Caco-2 (cell line): ENCODE measurements at places on chromosomes 3 and 15. TPM values are rescaled to one million over a fixed set of nuclear protein-coding genes. Genes with fewer than 3 reads are reported as not detected.

The FSIP1 gene
- 1.3 and 2.1 TPM in 2 replicates for total RNA-seq

GRCh38 chr3:31159331-31160039 lies 265.0 kb upstream of the GADL1 start:
- H3K27me3 ChIP-seq: no peaks in the 10 kb centered on the region
- H3K27ac ChIP-seq: no peak overlapping the region
- DNase-seq: no peak
- no peak overlapping the region for H3K4me3 ChIP-seq
- H3K36me3 ChIP-seq: no peaks in the 10 kb centered on the region

GRCh38 chr15:90817117-90818057 lies 51.0 kb upstream of the FURIN start:
- H3K4me3 ChIP-seq: no peak overlapping the region
- no peak for DNase-seq
- no peaks in the 10 kb centered on the region for H3K4me1 ChIP-seq
- H3K27me3 ChIP-seq: no peaks in the 10 kb centered on the region
- no peak overlapping the region for H3K27ac ChIP-seq
- H3K36me3 ChIP-seq: no peaks in the 10 kb centered on the region

The CYP1A1 gene
- 55.5 and 73.8 TPM in 2 replicates for total RNA-seq

The EBLN2 gene
- 5.6 and 6.9 TPM in 2 replicates for total RNA-seq

GRCh38 chr3:131796111-131796510 lies 238.7 kb downstream of the CPNE4 start:
- no peak for DNase-seq
- no peak overlapping the region for H3K27ac ChIP-seq
- no peaks in the 10 kb centered on the region; the same call in 1 of the 2 replicates for H3K4me1 ChIP-seq
- no peaks in the 10 kb centered on the region for H3K36me3 ChIP-seq
- no peaks in the 10 kb centered on the region for H3K27me3 ChIP-seq

GRCh38 chr3:194251461-194251860 lies 99.7 kb downstream of the CPN2 start:
- H3K27me3 ChIP-seq: no peaks in the 10 kb centered on the region
- no peak for DNase-seq
- H3K27ac ChIP-seq: no peak overlapping the region
- peaks cover 9% of the 10 kb centered on the region; the same call in 1 of the 2 replicates for H3K4me1 ChIP-seq

- no peaks in the 10 kb centered on the region for H3K36me3 ChIP-seq
- H3K27ac ChIP-seq: no peak overlapping the region
- no peak for DNase-seq
- H3K4me1 ChIP-seq: peaks cover under 1% of the 10 kb centered on the region; the same call in 1 of the 2 replicates
- H3K27me3 ChIP-seq: no peaks in the 10 kb centered on the region
- H3K4me3 ChIP-seq: no peak overlapping the region
Observed at GRCh38 chr15:52013151-52013791, 5.7 kb upstream of the MAPK6 start.

DNA sequence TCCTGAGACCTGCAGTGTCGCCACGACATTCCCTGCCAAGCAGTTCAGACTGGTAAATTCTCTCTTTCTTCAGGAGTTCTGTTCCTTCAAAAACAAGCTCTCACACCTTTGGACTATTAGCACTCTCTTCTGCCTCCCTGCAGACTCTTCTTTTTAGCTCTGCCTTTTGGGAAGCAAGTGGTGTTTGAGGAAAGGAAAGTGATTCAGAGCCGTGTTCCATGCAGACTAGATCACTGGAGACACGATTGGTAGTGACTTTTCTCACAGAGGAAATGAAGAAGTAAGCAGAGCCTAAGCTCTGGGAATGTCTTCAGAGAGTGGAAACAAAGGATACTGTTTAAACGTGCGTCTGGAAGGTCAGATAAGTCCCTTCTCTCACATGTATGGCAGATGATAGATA lies 270.6 kb upstream of the TPRG1 start:
- H3K4me3 ChIP-seq: no peak overlapping the region
- H3K36me3 ChIP-seq: no peaks in the 10 kb centered on the region
- peaks cover 4% of the 10 kb centered on the region; the same call in 1 of the 2 replicates for H3K4me1 ChIP-seq
- no peak for DNase-seq
- no peak overlapping the region for H3K27ac ChIP-seq

DNA sequence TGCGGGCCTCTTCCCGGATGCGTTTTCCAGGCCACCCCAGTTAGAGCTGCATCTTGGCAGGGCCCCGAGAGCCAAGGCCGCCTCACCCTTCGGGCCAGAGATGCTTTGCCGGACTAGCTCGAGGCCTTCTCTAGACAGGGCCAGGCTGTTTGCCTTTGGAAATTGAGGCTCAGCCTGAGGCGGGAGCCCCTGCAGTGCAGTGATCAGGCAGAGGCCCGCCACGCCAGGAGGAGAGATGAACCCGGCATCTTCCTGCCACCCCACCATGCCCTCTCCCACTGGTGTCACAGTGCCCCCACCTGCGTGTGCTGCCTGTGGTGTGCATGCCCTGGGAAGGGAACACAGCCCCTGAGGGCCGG lies 8.9 kb upstream of the ROPN1B start:
- H3K36me3 ChIP-seq: no peaks in the 10 kb centered on the region
- no peak overlapping the region for H3K27ac ChIP-seq
- no peak for DNase-seq
- H3K4me3 ChIP-seq: no peak overlapping the region
- no peaks in the 10 kb centered on the region for H3K27me3 ChIP-seq

The MB21D2 gene
- 10.6 and 11.0 TPM in 2 replicates for total RNA-seq

The FSD2 gene
- total RNA-seq: not detected in 2 replicates

DNA sequence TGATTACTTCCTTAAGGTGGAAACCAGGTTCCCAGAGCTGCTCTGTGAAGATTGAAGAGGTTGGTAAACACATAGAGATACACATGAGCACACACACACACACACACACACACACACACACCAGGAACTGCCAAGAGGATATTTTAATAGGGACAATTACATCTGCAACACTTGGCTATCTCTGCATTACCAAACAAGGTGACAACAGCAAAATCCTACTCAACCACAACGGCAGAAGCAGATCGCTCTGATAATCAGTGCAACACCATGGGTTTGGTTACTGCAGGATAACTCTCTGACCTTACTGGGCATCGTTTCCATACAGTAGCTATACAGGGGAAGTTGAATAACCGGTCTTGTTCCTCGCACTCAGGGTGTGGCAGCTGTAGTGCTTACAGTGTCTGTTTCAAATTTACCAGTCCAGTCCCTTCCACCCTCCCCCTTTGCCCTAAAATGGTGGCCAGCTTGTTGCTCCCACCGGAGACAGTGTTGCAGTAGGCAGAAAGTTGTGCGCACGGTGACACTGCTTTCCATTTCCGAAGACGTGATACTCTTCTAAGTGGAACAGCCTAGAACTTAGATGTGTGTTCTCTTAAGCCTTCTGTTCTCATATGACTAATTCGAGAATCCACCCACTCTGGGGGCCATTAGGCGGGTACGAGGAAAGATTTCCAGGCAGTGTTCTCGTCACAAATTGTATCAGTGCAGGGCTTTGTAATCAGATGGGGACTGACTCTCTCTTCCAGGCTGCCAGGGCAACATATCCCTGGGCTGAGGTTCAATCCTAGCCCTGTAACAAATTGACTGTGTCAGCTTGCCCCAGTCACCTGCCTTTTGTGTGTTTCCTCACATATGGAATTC lies 176.2 kb downstream of the P3H2 start:
- no peak for DNase-seq
- no peaks in the 10 kb centered on the region for H3K36me3 ChIP-seq
- H3K4me3 ChIP-seq: no peak overlapping the region
- no peak overlapping the region for H3K27ac ChIP-seq
- H3K4me1 ChIP-seq: peaks cover 12% of the 10 kb centered on the region

The IL17RE gene
- 77.3 and 82.9 TPM in 2 replicates for total RNA-seq

DNA sequence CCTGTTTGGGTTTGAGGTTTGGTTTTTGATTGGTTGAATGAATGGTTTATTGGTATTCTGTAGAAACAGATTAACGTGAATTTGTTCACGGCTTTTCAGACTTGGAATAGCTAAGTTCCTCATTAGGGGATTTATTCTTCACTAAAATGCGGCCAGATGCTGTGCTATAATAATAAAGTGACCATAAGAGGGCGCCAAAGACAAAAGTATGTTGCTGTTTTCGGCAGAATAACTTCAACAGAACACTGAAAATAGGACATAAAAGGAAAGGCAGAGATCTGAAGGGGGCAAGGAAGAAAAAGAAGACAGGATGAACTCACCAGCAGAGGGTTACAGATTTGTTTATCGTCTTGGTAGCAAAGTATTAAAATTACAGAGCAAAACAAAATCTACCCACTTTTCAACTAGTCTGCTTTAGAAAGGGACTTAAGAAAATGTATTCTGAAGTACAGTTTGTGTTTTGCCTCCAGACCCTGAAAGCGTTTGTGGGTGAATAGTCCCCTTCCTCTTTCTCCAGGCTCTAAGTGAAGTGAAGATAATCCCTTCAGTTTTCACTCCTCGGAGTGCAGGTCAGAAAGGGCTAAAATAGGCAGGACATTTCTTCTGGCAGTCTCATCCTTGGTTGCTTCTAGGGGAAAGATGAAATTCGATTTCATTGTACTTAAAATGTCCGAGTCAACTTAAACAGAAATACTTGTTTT lies 147.6 kb downstream of the IL20RB start:
- no peaks in the 10 kb centered on the region for H3K4me1 ChIP-seq
- DNase-seq: no peak
- no peak overlapping the region for H3K4me3 ChIP-seq
- no peak overlapping the region for H3K27ac ChIP-seq
